ENCODE measurements at places on chromosomes 5 and 9. TPM values are rescaled to one million over a fixed set of nuclear protein-coding genes. Genes with fewer than 3 reads are reported as not detected.

Gene ADGRV1
- 49.7 TPM for total RNA-seq

Gene LHX3
- not detected for total RNA-seq

Gene SH3TC2
- 0.92 TPM for total RNA-seq

Gene SLC44A1
- 55.2 TPM for total RNA-seq

Gene SUSD3
- total RNA-seq, result 5.3 TPM

DNA sequence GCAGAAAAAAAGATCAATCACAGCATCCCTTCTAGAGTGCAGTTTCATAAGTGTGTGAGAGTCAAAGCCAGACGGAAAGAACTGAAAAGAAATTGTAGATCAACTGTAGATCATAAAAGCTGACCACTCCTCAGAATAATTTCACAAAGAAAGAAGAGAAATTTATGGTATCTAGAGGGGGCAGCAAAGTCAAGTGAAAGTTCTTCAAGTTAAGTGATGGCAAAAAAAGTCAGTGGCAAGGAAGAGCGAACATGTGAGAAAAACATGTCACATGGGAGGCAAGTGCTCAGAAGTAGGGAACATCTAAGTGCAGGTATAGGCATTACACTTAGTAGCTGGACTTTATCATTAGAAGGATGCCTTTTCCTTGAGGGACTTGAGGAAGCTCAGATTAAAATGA lies 245.1 kb upstream of the ISL1 start:
- no peak overlapping the region for H3K27ac ChIP-seq
- H3K4me1 ChIP-seq, result no peaks in the 10 kb centered on the region
- H3K27me3 ChIP-seq, result no peaks in the 10 kb centered on the region

- peaks cover 11% of the 10 kb centered on the region for H3K36me3 ChIP-seq
- no peak overlapping the region for H3K27ac ChIP-seq
- DNase-seq, result no peak
- no peak overlapping the region for H3K4me3 ChIP-seq
- no peaks in the 10 kb centered on the region for H3K27me3 ChIP-seq
- no peaks in the 10 kb centered on the region for H3K4me1 ChIP-seq
These were observed 49.1 kb upstream of the TEK start for GRCh38 chr9:27059907-27060306.

GRCh38 chr9:138053996-138054752 lies 176.6 kb downstream of the CACNA1B start:
- H3K4me3 ChIP-seq, result no peak overlapping the region
- DNase-seq, result peak; percentile 27
- peaks cover 22% of the 10 kb centered on the region for H3K27me3 ChIP-seq
- no peaks in the 10 kb centered on the region for H3K4me1 ChIP-seq
- H3K27ac ChIP-seq, result no peak overlapping the region

DNA sequence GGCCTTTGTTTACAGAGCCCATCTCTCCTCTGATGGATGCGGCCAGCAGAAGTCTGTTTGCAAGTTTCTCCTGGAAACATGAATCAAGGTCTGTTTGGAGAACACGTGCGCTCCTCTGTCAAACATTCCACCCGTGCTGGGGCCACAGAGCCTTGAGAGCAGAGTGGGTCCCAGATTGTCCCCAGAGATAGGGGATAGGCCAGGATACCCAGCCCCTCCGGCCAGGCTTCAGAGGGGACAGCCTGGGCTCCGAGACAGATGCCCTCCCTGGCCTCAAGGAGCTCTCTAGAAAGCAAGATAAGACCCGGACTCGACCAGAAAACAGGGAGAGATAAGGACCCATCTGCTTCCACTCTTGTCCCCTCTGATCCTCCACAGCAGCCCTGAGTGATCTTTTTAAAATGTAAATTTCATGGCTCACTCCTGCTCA lies 40.4 kb upstream of the HAND1 start:
- H3K4me3 ChIP-seq, result no peak overlapping the region
- DNase-seq, result no peak
- H3K4me1 ChIP-seq, result no peaks in the 10 kb centered on the region
- H3K36me3 ChIP-seq, result no peaks in the 10 kb centered on the region
- H3K27ac ChIP-seq, result no peak overlapping the region

DNA sequence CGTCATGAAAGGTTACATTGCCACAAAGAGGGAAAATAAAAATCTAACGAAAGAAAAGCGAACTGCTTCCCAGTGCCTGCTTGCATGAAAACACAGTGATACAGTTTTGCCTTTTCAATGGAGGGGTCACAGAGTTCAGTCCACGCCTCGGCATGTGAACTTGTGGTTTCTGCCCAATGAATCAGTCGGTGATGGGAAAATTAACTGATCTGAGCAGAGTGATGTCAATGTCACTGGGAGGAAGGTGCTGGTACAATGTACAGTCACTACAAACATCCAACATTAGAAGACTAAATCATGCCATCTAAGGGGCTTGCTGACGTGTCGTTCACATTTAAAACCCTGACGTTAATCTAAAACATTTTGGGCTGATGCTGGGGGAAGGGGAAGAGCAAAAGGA lies 151.8 kb upstream of the MSX2 start:
- no peak overlapping the region for H3K4me3 ChIP-seq
- H3K4me1 ChIP-seq, result peaks cover 5% of the 10 kb centered on the region
- H3K36me3 ChIP-seq, result no peaks in the 10 kb centered on the region
- no peaks in the 10 kb centered on the region for H3K27me3 ChIP-seq
- H3K27ac ChIP-seq, result no peak overlapping the region

DNA sequence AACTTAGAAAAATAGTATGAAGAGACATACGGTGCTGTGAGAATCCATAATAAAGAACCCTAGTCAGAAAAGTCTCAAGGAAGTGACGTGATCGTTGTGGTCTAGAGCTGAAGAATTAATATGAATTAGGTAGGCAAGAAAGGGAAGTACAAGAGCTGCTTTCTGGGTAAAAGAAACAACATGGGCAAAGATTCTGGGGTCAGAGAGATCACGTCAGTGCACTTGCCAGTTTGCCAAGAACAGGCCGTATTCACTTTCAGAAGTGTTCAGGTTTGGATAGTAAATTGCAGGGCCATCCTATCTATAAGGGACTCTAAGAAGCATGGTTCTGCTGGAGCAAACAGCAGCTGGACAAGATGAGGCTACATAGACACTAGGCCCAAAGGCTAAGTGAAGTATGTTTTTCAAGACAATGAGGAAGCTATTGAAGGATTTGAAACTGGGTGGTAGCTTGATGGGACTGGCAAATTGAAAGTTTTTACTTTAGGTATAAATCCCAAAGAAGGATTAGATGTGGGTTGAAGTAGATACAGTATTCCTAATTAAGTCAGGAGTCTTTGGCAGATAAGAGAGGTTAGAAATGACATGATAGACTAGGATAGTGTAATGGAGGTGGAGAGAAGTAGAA lies 4.8 kb upstream of the CHD1 start:
- no peaks in the 10 kb centered on the region for H3K36me3 ChIP-seq
- DNase-seq, result no peak
- no peak overlapping the region for H3K4me3 ChIP-seq
- peaks cover 46% of the 10 kb centered on the region for H3K4me1 ChIP-seq
- H3K27me3 ChIP-seq, result no peaks in the 10 kb centered on the region

DNA sequence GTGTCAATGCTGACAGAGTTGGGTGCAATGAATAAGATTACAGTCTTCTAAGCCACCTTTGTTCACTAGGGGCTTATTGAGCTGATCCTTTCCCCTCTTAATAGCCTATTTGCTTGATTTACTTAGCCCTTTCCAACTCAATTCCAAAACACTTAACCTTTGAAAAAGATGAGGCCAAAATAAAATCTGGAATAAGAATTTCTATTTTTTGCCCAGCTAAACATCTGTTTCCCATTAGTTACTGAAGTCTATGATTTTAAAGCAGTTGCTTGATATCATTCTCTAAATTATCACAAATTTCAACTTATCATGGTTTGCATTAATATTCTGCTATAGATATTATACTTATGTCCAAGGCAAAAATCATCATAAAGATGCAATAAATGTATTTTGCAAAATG lies 1272.0 kb upstream of the ACO1 start:
- no peaks in the 10 kb centered on the region for H3K4me1 ChIP-seq
- no peak for DNase-seq
- no peak overlapping the region for H3K4me3 ChIP-seq
- no peaks in the 10 kb centered on the region for H3K36me3 ChIP-seq

GRCh38 chr9:117156771-117157535 lies 257.9 kb downstream of the ASTN2 start:
- no peak overlapping the region for H3K4me3 ChIP-seq
- H3K36me3 ChIP-seq, result no peaks in the 10 kb centered on the region
- no peaks in the 10 kb centered on the region for H3K27me3 ChIP-seq
- H3K27ac ChIP-seq, result no peak overlapping the region

DNA sequence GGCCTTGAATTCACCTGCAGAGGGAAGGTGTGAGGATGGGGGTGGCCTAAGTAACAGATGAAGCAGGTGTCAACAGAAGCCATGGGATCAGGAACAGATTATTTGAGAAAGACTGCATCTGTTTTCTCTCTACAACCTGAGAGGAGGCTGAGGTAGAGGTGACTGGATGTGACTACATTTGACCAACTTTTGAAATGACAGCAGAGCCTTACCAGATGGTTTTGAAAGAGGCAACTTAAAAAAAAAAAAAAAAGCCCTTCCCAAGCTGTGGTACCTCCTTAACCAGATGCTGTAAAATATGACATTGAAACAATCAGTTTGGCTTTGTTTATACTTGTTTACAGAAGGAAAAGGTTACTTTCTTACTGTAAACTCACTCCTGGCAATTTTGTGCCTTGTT lies 108.6 kb downstream of the TRIO start:
- H3K4me3 ChIP-seq, result no peak overlapping the region
- H3K36me3 ChIP-seq, result no peaks in the 10 kb centered on the region
- H3K27ac ChIP-seq, result no peak overlapping the region
- H3K27me3 ChIP-seq, result no peaks in the 10 kb centered on the region
- no peak for DNase-seq

DNA sequence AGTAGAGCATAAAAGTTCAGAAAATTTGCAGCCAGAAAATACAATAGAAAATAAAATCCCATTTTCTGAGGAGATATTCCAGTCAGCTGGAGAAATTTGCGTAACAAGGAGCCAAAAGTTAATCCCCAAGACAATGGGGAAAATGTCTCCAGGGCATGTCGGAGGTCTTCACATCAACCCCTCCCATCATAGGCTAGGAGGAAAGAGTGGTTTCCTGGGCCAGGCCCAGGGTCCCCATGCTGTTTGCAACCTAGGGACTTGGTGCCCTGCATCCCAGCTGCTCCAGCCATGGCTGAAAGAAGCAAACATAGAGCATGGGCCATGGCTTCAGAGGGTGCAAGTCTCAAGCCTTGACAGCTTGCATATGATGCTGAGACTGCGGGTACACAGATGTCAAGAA lies 255.0 kb downstream of the DTWD2 start:
- no peaks in the 10 kb centered on the region for H3K4me1 ChIP-seq
- no peak overlapping the region for H3K27ac ChIP-seq
- no peaks in the 10 kb centered on the region for H3K27me3 ChIP-seq
- H3K36me3 ChIP-seq, result no peaks in the 10 kb centered on the region

DNA sequence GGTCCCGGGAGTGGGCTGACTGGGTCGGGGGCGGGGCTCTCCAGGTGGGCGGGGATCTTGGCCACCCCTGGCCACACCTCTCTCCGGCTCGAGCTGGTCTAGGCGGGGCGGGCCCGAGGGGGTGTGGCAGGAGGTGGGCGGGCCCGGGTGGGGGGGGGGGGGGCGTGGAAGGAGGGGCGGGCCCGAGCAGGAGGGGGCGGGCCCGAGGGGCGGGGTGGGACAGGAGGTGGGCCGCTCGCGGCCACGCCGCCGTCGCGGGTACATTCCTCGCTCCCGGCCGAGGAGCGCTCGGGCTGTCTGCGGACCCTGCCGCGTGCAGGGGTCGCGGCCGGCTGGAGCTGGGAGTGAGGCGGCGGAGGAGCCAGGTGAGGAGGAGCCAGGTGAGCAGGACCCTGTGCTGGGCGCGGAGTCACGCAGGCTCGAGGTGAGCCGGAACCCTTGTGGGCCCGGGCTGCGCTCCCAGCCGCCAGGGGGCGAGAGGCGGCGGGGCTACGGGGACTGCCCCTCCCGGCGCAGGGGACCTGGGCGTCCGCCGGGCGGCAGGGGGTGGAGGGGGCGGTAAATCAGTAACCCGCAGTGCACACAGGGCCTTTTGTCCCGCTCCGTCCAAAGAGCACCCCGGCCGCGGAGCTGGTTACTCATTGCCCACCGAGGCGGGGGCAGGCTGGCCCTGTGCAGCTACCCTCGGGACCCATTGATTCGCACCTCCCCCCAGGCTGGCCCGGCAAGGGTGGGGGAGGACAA lies at the start of gene FGFR4:
TSS of gene FGFR4 (plus strand) at position 262 of the 744 bp plus-strand sequence. CDS start 2,688 bp downstream, outside the sequence.
- H3K27ac ChIP-seq, result peak within 1 kb of the TSS; percentile 67
- peaks cover 10% of the 10 kb centered on the region for H3K4me1 ChIP-seq
- peak within 1 kb of the TSS; percentile 62 for H3K4me3 ChIP-seq

GRCh38 chr9:79220666-79221065 lies 351.1 kb upstream of the TLE4 start:
- no peaks in the 10 kb centered on the region for H3K4me1 ChIP-seq
- H3K27ac ChIP-seq, result no peak overlapping the region
- no peaks in the 10 kb centered on the region for H3K36me3 ChIP-seq
- DNase-seq, result no peak
- no peaks in the 10 kb centered on the region for H3K27me3 ChIP-seq
- no peak overlapping the region for H3K4me3 ChIP-seq

DNA sequence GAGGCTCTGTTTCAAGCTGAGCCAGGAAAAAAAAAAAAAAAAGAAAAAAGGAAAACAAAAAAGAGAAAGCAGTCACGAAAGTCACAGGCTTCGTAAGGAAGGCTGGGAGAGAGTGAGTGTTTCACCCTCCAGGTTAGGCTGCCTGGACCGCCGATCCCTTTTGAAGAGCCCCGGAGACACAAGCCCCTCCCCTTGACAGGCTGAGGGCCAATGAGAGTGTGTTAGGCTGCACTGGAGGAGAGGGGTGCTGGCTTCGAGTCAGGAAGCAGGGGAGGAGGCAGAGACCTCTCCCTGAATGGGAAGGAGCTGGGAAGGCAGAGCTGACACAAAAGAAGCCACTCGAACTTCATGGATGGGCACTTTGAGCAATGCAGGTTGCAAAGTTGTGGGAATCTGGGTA lies at the start of gene NMUR2:
TSS of gene NMUR2 (minus strand) at position 135 of the 400 bp plus-strand sequence. CDS start 166 bp downstream, outside the sequence.
- no peak for DNase-seq
- H3K36me3 ChIP-seq, result no peaks in the 10 kb centered on the region
- H3K27me3 ChIP-seq, result no peaks in the 10 kb centered on the region
- H3K4me3 ChIP-seq, result no peak within 1 kb of the TSS
- H3K27ac ChIP-seq, result no peak within 1 kb of the TSS

- H3K36me3 ChIP-seq, result no peaks in the 10 kb centered on the region
- DNase-seq, result no peak
- no peak overlapping the region for H3K4me3 ChIP-seq
- no peaks in the 10 kb centered on the region for H3K4me1 ChIP-seq
- no peak overlapping the region for H3K27ac ChIP-seq
- no peaks in the 10 kb centered on the region for H3K27me3 ChIP-seq
These were observed 9.0 kb upstream of the CPLX2 start for GRCh38 chr5:175862131-175863012.

GRCh38 chr9:4986783-4987182 lies 1.7 kb downstream of the JAK2 start:
- no peak overlapping the region for H3K27ac ChIP-seq
- peaks cover 55% of the 10 kb centered on the region for H3K4me1 ChIP-seq
- no peaks in the 10 kb centered on the region for H3K27me3 ChIP-seq
- H3K4me3 ChIP-seq, result peak overlapping the region; percentile 91
- DNase-seq, result no peak

- no peak overlapping the region for H3K27ac ChIP-seq
- no peaks in the 10 kb centered on the region for H3K4me1 ChIP-seq
- no peaks in the 10 kb centered on the region for H3K36me3 ChIP-seq
- H3K27me3 ChIP-seq, result no peaks in the 10 kb centered on the region
- no peak for DNase-seq
These were observed 96.0 kb upstream of the PRR16 start for GRCh38 chr5:120367896-120368634.
